ENCODE measurements at places on chromosomes 4 and X. TPM values are rescaled to one million over a fixed set of nuclear protein-coding genes. Genes with fewer than 3 reads are reported as not detected.

DNA sequence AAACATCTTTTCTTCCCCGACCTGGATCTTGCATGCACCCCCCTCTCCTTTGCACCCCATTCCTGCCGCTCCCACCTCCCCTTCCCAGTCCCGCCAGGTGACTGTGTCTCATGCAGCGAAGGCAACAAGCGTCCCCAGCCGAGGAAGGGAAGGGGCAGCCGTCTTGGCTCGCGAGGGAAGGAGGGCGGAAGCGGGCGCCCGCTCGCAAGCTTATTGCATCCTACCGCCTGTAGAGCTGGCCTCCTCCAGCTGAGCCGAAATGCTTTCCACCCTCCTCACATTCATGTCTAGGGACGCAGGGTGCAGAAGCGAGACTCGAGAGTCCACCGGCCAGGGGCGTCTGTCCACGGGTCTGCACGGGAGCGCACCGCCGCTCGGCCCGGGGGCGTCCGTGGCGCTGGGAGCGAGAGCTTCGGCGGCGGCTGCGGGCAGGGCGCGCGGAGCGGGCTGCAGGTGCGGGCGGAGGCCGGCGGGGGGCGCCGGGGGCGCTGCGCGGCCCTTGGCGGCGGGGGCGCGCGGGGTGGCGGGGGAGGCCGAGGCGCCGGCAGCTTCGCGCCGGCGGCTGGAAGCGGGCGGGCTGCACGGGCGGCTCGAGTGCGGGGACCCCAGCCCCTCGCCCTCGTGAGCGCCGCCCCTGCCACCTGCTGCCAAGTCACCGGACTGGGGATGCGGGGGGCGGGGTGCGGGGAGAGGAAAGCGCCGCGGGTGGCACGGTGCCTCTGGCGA, at the start of gene KCNIP4:
KCNIP4 (minus strand) TSS at position 426 of the 726 bp plus-strand sequence.
- no peak for DNase-seq

GRCh38 chrX:150465326-150465725, 102.2 kb downstream of the MAMLD1 start:
- no peak for DNase-seq

GRCh38 chrX:82031250-82031649, 829.3 kb downstream of the SH3BGRL start:
- DNase-seq: no peak

DNA sequence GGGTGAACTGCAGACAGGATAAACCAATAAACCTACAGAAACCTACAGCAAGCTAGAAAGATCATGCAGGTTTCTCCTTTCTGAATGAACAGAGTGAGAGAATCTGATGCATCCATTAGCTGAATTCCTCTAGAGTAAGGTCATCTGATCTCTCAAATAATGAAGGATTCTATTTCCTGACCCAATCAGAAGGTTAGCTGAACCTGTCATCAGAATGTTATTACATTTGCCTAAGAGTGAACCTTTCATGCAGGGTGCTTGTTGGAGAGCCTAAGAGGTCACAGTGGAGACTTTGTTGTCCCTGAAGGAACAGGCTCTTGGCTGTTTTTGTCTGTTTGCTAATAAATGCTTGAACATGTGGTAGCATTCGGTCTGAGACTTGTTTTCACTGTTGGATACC, 24.0 kb downstream of the MEPE start:
- no peak for DNase-seq

- DNase-seq: peak; percentile 29
Observed at GRCh38 chr4:148054275-148054674, 322.4 kb downstream of the ARHGAP10 start.

GRCh38 chrX:108735679-108736508, 469 bp downstream of the IRS4 start:
- no peak for DNase-seq

DNA sequence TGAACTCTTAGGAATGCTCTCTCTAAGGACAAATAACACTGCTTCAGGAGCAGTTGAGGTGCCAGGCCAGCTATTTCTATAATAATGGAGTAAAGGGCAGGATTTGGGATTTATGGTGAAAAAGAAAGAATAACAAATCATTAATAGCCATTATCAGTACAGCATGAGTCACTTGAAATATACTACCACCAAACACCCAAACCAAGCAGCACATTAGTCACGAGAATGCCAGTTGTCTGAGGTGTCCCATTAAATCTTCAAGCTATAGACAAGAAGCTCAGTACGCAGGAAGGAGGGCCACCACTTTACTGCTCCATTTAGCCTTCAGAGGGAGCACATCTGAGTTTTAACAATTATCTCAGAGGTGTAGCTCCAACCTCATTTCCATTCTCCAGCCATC, 106.8 kb upstream of the MAGEA10 start:
- no peak for DNase-seq

The SSX2B gene
- total RNA-seq: not detected

- no peak for DNase-seq
Observed at GRCh38 chr4:153383131-153383530, 38.6 kb downstream of the MND1 start.

The ETNPPL gene
- total RNA-seq: not detected

DNA sequence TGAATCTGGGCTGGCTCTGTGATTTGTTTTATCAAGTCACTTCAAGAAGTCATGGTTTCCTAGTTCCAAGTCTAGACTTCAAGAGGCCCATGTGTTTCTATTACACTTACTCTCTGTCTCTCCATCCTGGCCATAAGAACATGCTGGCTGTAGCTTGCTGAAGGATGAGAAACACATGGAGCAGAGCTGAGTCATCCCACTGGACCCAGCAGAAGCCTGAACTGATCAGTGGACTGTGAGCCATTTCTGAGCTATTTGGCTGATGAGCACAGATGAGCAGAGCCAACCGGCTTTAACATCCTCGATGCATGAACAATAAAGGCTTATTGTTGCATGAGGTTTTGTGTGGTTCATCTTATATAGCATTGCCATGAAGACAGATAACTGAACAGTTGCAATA, 290.6 kb upstream of the BOD1L1 start:
- no peak for DNase-seq

DNA sequence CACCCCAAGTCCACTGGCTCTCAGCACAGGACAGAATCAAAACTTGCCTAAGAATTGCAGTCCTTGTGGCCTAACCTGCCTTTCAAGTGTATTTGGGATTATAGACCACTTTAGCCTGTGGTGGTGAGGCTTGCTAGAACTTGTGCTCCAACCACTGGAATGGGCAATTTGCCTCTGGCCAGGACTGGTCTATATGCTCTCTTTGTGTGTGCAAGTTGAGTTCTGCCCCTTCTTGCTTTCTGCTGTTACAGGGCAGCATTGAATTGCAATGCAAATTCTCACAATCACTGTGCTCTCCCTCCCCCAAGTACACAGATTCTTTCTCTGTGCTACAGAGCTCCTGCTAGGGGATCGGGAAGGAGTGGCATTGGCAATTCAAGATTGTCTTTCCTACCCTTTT, 233.6 kb upstream of the DIPK2B start:
- DNase-seq: no peak

The MAGEA2 gene
- not detected for total RNA-seq

The MAGEB17 gene
- not detected for total RNA-seq

DNA sequence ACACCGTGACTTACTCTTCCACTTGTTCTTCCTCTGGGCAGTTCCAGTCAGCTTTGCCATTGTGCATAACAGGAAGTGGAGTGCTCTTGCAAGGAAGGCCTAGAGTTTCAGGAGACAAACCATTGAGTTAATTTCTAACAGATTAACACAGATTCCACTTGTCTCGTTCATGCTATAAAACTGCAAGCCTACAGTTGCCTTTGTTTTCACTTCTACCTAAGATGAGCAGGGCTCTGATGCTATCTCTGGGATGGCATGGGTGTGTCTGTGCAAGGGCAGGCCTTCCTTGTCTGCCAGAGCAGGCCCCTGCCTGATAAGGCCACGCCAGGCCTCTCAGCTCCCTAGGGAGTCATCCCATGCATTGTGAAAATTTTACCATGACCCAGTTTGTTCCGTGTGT, 67.7 kb upstream of the PGRMC2 start:
- DNase-seq: peak; percentile 42

DNA sequence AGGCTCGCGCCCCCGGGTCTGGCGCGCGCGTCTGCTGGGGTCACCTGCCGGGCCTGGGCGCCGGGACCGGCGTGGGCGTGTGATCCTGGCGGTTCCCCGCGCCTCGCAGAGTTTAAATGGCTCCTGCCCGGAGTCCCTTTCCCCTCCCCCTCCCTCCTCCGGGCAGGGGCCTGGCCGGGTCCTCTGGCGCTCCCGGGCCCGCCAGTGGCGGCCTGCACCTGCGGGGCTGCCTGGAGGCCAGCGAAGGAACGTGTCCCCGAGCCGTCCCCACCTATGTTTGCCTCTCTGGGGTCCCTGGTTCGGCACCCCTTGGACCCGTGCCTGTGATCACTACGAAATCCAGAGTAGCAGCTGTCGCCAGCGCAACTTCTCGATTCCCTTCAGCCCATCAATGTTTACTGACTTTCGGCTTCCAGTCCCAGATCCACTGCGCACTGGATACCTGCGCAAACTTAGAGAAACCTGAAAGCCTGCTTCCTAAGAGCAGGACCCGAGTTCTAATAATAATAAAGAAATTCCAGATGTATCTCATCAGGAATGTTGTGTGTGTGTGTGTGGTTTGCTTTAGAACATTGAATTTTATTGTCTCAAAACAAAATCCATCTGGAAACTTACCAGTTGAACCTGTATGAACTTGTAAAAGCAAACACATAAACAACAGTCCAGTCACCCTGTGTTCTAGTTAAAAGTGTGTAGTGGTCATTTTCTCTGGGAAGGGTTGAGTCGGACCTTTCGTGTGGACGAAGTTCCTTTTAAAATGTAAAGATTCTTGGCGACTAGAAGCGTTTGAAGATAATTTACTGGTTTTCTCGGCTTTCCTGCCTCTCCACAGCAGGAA, 788 bp downstream of the SHROOM2 start:
- DNase-seq: no peak

DNA sequence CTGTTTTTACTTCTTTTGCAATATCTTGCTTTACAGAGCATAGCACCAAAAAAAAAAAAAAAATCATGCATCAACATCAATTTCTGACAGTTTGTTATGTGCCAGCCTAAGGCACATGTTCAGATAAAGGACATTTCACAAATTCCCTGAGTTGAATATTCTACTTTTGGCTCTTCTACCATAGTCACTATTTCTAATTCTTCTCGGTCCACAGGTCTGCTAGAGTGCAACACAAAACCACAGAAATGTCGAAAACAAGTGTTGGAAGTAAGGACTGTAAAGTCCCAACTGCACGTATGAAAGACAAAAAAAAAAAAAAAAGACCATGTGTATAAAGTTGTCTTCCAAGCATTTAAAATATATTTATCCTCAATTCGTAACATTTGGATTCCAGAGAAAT, 494.2 kb upstream of the INTU start:
- no peak for DNase-seq

The GLRA2 gene
- not detected for total RNA-seq

GRCh38 chr4:78673337-78673736, 102.8 kb upstream of the BMP2K start:
- no peak for DNase-seq

The OTUD6A gene
- not detected for total RNA-seq

GRCh38 chr4:76998251-76998901, 48.8 kb downstream of the SEPTIN11 start:
- DNase-seq: no peak

The CT45A1 gene
- not detected for total RNA-seq

DNA sequence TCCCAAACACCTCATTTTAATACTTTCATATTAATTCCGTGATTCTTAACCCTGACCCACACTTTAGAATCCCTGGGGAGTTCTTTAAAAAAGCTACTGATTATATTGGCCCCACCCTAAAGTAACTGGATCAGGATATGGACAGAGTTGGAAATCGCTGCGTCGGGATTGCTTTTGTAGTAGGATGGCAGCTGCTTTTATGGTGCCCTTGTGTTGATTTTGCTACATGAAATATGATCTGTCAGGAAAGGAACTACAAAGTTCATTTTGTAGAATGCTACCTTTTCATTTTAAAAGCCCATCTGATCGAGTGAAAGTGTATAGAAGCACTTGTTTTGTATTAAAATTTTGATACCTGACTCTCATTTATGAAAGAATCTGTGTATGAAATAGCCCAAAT, 43.6 kb downstream of the TMEM131L start:
- peak; percentile 27 for DNase-seq

DNA sequence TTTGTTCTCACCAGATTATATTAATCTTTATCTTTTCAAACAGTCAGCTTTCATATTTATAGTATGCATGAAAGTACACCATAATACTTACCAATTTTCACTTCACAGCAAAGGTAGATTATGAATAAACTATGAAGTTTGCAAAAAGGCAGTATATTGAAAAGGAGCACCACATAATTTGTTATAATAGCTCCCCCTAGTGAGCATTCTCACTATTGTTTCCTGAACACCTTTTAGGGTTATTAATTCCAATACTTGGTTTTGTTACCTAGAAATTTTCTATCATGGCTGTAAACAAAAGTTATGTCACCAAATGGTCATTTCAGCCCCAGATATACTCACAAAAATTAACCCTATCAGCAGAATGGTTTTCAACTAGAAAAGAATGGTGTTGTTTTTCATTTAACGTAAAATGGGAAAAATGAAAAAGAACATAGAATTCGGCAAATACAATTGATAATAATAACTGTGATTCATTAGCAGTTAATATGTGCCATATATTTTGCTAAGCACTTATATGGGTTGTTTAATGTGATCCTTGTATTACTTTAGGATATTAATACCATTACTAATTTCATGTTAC, 30.2 kb upstream of the NKX6-1 start:
- DNase-seq: peak; percentile 55

The MND1 gene
- total RNA-seq: 3.9 TPM

- DNase-seq: no peak
Observed at GRCh38 chr4:29220761-29221160, 1499.4 kb upstream of the PCDH7 start.

Data from HT-29 (cell line).